ENCODE measurements at places on chromosomes 4 and X.

DNA sequence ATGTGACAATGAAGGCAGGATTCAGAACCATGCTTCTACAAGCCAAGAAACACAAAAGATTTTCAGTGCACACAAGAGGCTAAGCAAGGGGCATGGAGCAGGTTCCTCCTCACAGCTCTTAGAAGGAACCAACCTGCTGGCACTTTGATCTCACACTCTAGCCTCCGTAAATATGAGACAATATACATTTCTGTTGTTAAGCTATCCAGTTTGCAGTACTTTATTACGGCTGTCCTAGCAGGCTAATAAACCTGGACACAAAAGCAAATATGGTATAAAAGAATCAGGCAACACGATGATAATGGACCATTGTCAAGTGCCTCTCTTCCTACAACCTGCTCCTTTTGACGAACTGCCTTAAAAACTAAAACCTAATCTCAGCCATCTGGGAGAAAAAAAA is 114.5 kb downstream of the ZAR1 start:
- no peak for DNase-seq

GRCh38 chr4:87053176-87053658 is 118.4 kb downstream of the AFF1 start:
- no peak for DNase-seq

DNA sequence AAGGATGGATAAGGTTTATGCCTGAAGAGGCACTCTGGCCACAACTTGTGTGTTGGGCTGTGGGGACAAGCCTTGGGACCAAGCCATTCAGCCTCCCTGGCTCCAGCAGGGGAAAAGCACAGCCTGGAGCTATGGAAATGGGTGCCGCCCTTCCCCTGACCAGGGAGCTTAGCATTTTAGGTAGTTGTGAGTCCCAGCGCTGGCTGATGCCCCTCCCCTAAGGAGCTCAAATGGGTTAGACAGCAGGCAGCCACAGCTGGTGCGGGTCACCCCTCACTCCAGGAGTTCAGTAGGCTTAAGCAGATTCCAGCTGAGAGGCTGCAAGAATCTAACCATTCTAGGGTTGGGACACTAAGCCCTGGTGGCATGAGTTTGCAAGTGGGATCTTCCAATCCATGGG is 172.9 kb downstream of the KCNIP4 start:
- no peak for DNase-seq

GRCh38 chr4:122503214-122503613 is 46.7 kb upstream of the IL2 start:
- DNase-seq = no peak

DNA sequence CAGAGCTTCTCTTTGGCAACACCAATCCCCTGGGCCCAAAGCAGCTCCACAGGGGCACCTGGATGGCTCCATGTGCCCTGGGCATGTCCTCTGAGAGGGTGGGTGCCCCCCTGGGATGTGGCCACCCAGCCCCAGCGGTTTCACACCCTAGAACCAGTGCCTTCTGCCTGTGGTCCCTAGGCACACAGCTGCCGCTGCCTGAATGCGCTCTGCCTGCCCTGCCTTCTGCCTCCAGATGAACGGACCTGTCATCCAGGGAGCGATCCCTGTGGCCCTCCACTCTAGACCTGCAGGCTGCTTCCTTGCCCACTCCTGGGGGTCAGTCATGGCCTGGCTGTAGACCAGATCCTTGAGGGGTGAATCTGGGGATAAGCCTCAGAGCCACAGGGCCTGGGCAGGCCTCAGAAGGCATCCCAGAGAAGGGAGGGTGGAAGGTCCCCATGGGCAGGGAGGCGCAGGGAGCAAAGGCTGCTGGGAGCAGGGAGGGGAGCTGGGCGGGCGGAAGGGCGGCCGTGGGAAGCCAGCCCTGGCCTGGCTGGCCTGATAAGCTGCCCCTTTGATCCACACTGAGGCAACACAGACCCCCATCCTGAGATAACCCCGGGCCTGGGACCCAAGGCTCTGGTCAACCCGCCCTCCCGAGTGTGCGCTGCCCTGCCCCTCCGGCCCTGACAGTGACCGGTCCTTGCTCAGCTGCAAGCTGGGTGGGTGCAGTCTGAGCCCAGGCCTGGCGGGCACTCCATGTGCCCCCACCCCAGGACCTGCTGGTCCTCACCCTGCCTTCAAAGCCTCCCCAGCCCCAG is 8.1 kb upstream of the FGFR3 start:
- DNase-seq = no peak

DNA sequence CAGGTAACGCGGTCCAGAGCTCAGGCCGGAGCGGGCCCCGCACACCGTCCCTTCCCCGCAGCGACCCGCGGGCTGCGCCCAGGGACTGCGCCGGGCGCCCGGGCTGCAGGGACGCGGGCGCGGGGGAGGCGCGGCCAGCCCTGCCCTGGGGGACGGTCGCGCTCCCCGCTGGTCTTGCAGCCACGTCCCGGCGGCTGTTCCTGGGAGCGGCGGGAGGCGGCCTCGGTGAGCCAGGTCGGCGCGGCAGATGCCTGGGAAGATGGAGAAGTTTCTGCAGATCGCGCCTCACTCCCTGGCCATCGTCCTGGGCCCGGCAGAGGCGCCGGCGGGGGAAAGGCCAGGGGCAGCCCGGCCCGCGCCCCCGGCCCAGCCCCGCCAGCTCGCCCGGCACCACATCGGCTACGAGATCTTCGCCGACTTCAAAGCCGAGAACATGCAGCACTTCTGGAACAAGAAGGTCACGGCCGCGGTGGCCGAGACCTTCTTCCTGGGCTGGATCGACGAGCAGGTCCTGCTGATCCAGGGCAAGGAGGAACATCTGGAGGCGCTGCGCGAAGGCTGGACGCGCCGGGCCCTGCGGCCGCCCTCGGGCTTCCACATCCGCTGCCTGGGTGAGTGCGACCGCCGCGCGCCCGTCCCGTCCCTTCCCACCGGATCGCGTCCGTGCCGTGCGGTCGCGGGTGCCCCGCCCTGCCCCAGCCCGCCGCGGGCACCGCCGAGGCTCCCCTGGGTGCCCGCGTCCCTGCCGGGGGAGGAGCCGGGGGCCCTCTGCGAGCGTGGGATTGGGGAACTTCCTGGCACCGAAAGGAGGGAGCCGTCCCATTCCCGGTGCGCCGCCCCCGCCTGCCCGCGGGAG is 107.4 kb upstream of the STOX2 start:
- peak; percentile 21 for DNase-seq

- DNase-seq = no peak
Measured at GRCh38 chrX:9122519-9123245, 88.8 kb upstream of the FAM9B start.

DNA sequence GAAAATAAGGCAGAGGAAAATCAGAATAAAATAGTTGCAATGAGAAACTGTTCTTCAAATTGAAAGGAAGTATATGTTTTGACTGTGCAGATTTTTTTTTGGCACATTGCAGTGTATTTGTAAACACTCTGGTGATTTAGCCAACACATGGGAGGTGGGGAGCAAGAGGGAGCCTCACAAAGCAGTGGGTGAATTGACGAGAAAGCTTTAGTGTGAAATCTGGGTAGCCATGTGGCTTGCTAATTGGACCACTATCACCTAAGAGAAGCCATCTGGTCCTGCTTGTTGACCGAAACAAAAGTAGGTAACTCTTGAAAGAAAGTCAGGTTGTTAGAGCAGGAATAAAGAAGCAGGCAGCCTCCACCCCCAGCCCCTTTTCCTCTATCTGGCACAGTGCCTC is 10.4 kb downstream of the CLCN5 start:
- DNase-seq = no peak

All from HAP-1 (cell line).